Activated CD8-positive, alpha-beta T cell treated with anti-CD3 and anti-CD28 coated beads, Interleukin-2, amount 10 ng/mL, durations not matched to agents 7 days and 5 days (primary cell): ENCODE measurements at places on chromosomes 7 and 10. TPM values are rescaled to one million over a fixed set of nuclear protein-coding genes. Genes with fewer than 3 reads are reported as not detected.

The TET1 gene
- 3.3 TPM for total RNA-seq

The PNLIPRP3 gene
- not detected for total RNA-seq

The ACTL6B gene
- not detected for total RNA-seq

The NODAL gene
- not detected for total RNA-seq

The KIAA1549 gene
- 1.5 TPM for total RNA-seq

- no peak for DNase-seq
Measured at GRCh38 chr7:44727158-44727936, 21.3 kb upstream of the ZMIZ2 start.

DNA sequence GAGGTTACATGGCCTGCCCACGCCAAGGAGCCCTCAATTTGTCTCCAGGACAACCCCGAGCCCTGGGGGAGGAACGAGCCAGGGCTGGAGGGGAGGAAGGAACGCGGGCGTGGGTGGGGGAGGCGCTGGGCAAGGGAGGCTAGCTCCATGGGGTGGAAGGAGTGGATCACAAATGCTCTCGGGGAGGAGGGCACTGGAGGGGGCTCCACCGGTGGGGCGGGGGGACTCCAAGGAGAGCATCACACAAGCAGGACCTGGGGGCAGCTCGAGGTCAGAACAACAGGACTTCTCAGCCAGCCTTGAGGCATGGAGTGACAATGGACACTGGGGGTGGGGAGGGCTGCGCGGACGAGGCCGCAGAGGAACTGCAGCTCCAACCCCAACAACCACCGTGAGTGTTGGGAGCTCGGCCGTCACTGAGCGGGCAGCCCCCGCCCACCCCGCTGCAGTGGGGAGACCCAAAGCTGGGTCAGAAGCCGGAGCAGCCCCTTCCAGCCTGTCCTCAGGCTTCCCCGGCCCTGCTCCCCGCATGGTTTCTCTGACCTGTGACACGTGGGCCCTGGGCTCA is 41.1 kb downstream of the STK32C start:
- DNase-seq, result no peak

DNA sequence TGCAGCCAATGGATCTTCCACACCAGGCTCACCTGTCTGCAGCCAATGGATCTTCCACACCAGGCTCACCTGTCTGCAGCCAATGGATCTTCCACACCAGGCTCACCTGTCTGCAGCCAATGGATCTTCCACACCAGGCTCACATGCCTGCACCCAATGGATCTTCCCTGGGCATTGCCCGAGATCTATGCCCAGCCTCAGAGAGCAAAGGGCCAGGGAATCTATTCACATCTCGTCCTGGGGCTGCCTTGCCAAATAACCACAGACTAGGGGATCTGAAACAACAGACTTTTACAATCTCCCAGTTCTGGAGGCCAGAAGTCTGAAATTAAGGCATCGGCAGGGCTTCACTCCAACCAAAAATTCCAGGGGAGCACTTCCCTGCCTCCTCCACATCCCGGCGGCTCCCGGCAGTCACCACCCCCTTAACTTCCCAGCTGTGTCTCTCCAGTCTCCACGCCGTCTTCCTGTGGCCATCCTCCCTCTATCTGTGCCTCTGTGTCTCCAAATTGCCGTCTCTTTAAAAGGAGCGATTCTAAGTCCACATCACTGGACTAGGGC is 92.4 kb upstream of the PPP2R2D start:
- no peak for DNase-seq

GRCh38 chr10:86586516-86586915 is 64.9 kb upstream of the WAPL start:
- no peak for DNase-seq

GRCh38 chr7:101155303-101155702 is 1.0 kb downstream of the AP1S1 start:
- DNase-seq, result no peak

DNA sequence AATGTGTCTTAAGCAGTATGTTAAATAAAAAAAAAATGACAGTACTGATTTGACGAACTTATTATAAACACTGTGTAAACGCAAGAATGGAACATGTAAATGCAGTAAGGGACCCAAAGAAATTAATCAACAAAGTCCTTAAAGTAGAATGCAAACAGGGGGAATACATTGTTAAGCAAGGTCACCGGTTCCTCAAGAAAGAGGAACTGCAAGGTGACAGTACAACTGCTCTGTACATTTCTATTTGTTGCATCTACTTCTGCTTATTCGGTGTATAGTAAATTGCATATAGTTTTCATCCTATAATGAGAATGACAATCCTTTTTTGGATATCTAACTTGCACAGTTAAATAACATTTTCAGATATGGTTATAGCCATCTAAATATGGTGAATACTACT is 387.0 kb upstream of the SEMA3D start:
- DNase-seq, result no peak

GRCh38 chr10:90481326-90481923 is 376.4 kb downstream of the HTR7 start:
- no peak for DNase-seq

DNA sequence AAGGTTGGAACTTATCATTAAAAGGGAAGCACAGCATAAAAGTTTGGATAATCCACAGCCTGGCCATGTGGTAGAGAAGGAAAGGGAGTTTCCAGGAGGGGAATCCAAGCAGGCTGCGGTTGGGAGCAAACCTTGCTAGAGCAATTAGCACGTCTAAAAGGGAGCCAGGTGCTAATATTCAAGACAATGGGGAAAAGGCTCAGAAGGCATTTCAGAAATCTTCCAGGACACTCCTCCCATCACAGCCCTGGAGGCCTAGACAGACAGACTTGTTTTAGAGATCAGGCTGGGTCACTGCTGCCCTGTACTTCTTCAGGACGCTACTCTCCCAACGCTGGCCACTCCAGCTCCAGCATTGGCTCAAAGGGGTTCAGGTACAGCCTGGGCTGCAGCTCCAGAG is 96.2 kb upstream of the KAT6B start:
- DNase-seq, result no peak

- no peak for DNase-seq
Measured at GRCh38 chr10:126500866-126501265, 112.6 kb upstream of the ADAM12 start.

GRCh38 chr10:107011105-107011504 is 153.4 kb downstream of the SORCS1 start:
- no peak for DNase-seq
